Daoy (cell line): ENCODE measurements at places on chromosomes 4 and X. TPM values are rescaled to one million over a fixed set of nuclear protein-coding genes. Genes with fewer than 3 reads are reported as not detected.
A peak's percentile ranks its signal among the peaks of the same experiment; 100 is the strongest.

RIPPLY1 gene
- total RNA-seq, result not detected in 2 replicates

MBNL3 gene
- 3.5 and 3.8 TPM in 2 replicates for total RNA-seq

UBE2A gene
- total RNA-seq, result 16.6 and 17.6 TPM in 2 replicates

KCTD8 gene
- not detected in 2 replicates for total RNA-seq

- no peak for DNase-seq
Observed at GRCh38 chrX:113058634-113059033, 218.0 kb upstream of the AMOT start.

- no peak for DNase-seq
Observed at GRCh38 chrX:38919202-38919601, 117.9 kb downstream of the MID1IP1 start.

GRCh38 chr4:150580306-150580705 lies 1.6 kb upstream of the MAB21L2 start:
- no peak for DNase-seq

- peak; percentile 64 for DNase-seq
Observed at GRCh38 chr4:89469930-89470375, 162.4 kb upstream of the GPRIN3 start.

DNA sequence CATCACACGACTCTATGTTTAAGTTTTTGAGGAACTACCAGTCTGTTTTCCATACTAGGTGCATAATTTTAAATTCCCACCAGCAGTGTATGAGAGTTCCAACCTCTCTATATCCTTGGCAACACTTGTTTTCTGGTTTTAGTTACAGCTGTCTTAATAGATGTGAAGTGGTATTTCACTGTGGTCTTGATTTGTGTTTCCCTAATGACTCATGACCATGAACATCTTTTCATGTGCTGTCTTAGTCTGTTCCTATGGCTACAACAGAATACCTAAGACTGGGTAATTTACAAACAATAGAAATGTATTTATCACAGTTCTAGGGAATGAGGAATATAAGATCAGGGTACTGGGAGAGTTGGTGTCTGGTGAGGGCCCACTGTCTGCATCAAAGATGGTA lies 51.5 kb upstream of the GPR78 start:
- peak; percentile 59 for DNase-seq

DNA sequence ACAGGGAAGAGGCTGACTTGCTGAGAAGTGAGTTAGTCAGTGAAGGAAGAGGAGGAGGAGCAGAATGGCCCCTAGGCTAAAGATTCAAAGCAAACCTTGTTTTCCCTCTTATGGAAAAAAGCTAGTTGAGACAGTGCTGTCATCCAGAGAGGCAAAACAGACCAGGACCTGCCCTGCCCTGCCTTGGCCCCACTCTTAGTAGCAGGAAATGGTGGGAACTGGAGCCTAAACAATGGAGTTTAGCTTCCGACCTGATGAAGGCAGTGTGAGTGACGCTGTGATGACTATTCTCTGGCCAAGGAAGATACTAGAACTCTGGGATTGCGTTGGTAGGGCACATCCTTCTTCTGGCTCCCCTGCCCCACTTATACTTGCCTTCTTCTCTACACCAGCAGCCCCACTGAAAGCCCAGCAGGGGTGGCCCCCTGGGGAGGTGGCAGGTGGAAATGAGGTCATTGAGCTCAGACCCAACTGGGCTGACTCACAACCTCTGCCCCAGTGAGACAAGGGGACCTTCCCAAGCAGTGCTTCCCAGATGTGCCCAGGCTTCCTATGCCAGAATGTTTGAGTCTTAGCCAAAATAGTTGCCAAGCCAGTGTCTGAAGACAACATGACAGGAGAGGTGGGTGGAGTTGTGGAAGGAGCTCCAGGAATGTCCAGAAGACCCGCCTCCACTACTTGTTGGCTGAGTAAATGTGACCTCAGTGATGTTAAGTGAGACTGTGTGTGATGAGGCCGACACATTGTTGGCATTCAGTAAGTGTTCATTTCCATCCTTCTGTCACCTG lies 38.8 kb downstream of the MSN start:
- DNase-seq, result peak; percentile 94

GRCh38 chr4:37867102-37867501 lies 23.8 kb upstream of the TBC1D1 start:
- no peak for DNase-seq

GRCh38 chr4:5924461-5925125 lies 31.7 kb upstream of the CRMP1 start:
- DNase-seq, result no peak

DNA sequence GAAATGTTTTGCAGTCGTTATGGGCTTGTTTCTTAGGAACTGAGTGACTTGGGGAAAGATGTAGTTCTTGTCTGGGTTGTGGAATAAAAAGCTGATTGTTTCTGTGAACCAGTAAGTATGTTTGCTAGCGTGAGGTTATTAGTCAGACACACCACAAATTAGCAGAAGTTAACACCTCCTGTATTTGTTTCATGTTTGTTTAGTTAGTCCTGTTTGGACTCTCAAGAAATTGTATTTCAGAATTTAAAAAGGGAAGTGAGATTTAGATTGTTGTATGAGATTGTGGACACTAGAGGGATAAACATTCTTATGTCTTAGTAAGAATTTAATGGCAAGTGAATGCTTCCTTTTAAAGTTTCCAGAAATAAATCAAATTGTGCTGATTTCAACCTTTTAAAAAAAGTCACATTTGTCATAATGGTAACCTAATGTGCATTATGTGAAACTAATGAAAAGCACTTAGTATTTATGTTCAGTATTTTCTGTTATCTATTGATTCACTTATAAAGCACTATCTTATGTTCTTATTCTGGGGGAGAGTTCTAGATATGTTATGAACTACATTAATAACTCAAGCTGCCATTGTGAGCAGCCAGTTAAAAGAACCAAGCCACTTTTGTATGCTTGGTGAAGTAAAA lies 25.6 kb downstream of the ATP10D start:
- DNase-seq, result no peak

DNA sequence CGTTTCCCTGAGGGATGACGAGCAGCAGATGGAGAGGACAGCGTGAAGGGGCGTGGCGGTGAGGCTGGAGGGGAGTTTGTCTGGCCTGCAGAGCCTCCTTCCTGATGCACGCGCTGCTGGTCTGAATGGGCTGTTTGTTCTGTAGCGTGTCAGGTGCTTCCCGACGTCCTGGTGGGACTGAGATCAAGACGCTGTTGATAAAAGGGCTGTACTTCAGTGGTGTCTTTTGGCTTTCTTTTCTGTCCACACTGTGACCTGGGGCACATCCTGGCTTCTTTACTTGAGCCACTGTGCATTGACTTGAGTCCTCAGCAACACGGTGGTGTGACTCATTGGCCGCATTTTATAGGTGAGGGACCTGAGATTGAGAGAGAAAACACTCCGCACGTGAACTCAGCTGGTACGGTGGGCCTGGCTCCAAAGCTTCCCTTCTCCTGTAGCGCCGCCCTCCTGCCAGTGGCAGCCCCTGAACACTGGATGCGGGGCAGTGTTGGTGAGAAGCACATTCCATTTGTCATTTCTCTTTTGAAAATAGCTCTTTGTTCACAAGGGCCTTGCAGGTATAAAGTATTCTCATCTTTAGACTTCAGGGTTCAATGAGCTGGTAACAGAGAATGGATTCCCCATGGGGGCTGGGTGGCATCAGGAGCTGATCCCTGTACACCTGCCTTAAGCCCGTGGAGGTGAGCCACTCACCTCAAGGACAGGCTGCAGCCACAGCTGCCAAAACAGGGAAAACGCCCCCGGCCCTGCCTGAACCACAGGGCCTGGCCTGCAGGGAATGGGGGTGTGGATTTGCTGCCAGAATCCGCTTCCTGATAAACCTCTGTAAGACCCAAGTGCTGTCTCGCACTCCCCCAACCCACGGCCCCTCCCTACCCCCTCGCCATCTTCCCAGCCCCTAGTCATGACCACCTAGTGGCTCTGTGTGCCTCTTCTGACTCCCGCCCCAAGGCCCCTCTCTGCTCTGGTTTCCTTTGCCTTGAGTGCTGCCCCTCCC lies 29.2 kb downstream of the NSG1 start:
- no peak for DNase-seq

DNA sequence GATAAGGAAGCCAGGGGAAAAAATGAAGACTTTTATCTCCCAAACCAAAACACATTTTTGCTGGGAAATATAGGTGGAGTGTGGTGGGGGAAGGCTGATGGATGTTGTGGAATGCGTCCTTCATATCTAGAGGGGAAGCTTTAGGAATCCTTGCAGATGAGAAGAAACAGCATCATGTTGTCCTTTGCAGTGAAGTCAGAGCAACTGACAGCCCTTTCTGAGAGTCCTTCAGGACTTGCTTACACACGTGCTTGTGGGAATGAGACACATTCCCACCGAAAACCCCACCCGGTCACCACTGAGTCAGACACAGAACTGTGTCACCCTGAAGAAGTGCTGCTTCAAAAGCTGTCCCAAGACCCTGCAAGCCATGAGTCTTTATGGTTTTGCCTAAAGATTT lies 81.5 kb downstream of the SHROOM2 start:
- DNase-seq, result no peak

DNA sequence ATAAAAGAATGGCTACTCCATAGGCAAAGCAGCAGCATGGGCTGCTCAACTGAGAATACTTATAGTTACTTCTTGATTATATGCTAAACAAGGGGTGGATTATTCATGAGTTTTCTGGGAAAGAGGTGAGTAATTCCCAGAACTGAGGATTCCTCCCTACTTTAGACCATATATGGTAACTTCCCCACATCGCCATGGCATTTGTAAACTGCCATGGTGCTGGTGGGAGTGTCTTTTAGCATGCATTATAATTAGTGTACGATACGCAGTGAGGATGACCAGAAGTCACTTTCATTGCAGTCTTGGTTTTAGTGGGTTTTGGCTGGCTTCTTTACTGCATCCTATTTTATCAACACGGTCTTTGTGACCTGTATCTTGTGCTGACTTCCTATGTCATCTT lies 141.5 kb downstream of the MAGEB17 start:
- DNase-seq, result no peak

GRCh38 chr4:721261-722168 lies 15.9 kb downstream of the PCGF3 start:
- no peak for DNase-seq

DNA sequence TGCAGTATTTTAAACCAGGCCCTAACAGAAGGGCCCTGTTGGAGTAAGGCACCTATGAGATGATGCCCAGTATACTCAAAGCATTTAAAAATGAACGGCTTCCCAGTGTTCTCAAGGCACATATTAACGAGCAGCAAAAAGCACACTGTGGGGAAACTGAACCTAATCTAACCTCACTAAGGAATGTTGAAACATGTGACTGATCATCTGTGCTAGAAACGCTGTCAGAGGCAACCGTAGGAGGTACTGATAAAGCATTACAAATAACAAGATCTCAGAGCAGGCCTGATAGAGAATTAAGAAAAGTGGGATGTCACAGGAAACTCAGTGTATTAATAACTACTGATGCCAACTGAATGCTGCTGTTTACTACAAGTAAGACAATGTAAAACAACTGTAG lies 24.0 kb downstream of the ASB9 start:
- no peak for DNase-seq

GRCh38 chrX:111567542-111568255 lies 56.3 kb downstream of the SERTM2 start:
- DNase-seq, result no peak
